ENCODE measurements at places on chromosomes 5 and 9.

- DNase-seq = no peak
Observed at GRCh38 chr5:10849278-10849677, 88.2 kb upstream of the DAP start.

- no peak for DNase-seq
Observed at GRCh38 chr5:1643651-1644392, 120.1 kb upstream of the LPCAT1 start.

DNA sequence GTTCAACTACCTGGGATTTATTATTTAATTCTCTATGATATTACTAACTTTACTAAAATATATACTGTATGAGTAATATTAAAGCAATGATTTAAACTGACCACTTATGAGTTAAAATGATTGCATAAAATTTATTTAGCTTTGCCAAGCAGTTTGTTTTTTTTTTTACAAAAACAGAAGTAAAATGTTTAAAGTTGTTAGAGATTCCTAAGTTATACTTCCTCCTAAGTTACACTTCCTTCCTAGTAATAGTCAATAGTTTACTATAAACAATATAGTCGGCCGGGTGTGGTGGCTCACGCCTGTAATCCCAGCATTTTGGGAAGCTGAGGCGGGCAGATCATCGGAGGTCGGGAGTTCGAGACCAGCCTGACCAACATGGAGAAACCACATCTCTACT is 23.7 kb upstream of the LRRC19 start:
- no peak for DNase-seq

- DNase-seq = no peak
Observed at GRCh38 chr5:175060257-175060656, 335.9 kb downstream of the MSX2 start.
